ENCODE measurements at places on chromosomes 2 and 18. TPM values are rescaled to one million over a fixed set of nuclear protein-coding genes. Genes with fewer than 3 reads are reported as not detected.

C1QL2 gene
- not detected for total RNA-seq

OSR1 gene
- 179 TPM for total RNA-seq

SLC9A2 gene
- total RNA-seq = not detected

ALPG gene
- total RNA-seq = not detected

XRCC5 gene
- total RNA-seq = 116 TPM

CHRNG gene
- not detected for total RNA-seq

ZNF407 gene
- 5.3 TPM for total RNA-seq

DNAJC5G gene
- total RNA-seq = not detected

SELENOI gene
- total RNA-seq = 4.2 TPM

ARHGEF4 gene
- 8.3 TPM for total RNA-seq

RAD51AP2 gene
- total RNA-seq = not detected

NEB gene
- total RNA-seq = 0.12 TPM

HNMT gene
- 17.0 TPM for total RNA-seq

CYS1 gene
- total RNA-seq = 2.1 TPM

IL36G gene
- not detected for total RNA-seq

GPR39 gene
- total RNA-seq = 0.94 TPM

GKN2 gene
- not detected for total RNA-seq

SERPINB7 gene
- not detected for total RNA-seq

TMSB10 gene
- 7,384 TPM for total RNA-seq

KANSL3 gene
- total RNA-seq = 24.6 TPM

DOK1 gene
- 28.2 TPM for total RNA-seq

TGFA gene
- total RNA-seq = not detected

RAMP1 gene
- 18.0 TPM for total RNA-seq

NETO1 gene
- total RNA-seq = not detected

CD8B gene
- not detected for total RNA-seq
